DMS79 (cell line): ENCODE measurements at places on chromosomes 13 and 19.

DNA sequence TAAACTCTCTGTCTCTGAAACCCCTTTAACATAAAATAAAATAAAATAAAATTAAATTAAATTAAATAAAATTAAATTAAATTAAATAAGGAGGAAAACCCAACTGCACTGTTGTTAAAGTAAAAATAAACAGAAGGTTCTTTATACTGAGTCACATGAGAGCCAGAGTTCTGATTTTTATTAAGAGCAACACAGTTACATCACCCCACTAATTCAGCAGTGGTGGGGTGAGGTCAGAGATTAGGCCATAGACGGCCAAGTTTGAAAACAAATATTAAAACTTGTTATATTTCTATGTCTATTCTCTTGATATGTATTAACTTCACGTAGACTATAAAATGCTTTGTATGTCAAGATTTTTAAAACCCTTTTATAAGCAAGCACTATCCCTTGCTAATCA lies 59.5 kb downstream of the MYCBP2 start:
- DNase-seq = no peak

DNA sequence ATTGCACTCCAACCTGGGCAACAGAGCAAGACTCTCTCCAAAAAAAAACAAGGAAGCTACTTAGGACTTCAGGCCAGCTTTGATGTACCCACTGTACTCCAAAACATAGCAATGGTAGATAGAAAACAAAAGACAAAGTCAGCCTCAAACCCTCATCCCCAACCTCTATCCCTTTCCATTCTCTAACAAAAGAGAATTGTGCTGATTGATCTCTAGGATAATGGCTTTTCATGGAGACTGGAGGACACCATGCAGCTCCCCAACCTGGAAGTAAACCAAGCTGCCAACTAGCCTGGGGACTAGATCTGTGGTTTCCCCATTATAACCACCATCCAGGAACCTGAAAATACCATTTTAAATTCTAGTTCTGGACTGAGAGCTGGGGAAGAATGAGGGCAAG lies 4.3 kb upstream of the ZDHHC20 start:
- DNase-seq = no peak

GRCh38 chr13:102197193-102197592 lies 204.7 kb downstream of the FGF14 start:
- DNase-seq = no peak

DNA sequence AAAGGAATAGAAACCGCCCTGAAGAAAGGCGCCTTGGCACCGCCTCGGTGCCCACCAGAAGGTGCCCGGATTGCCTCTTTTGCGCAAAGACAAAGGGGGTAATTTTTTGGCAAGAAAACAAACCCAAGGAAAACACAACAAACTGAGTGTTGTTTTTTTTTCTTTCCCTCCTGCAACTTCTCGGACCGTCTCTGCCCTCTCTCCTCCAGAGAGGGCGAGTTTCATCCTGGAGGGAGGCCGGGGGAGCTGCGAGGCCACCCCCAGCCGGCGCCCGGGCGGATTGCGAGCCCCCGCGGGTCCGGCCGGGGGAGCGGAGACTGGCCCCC lies 2.3 kb downstream of the ZNF536 start:
- DNase-seq = no peak

DNA sequence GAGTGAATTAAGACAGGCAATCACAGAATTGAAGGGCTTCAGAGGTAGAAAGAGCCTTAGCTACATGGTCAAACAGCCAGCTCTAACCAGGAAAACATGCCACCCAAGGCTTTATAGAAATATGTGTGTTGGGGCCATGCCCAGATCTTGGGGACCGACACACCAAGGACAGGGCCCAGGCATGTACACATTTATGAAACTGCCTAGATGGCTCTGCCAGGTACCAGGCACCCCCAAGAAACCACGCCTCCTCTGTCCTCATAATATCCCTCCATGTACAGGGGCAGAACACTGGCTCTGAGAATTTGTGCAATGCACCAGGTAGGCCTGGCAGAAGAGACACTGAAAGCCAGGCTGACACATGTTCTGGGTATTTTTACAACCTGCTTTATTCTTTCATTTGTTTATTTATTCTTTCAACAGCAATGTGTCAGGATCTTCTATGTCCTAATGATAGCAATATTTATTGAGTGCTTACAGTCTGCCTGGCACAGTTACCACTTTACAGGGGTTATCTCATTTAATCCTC lies 137.9 kb upstream of the LSM14A start:
- no peak for DNase-seq

DNA sequence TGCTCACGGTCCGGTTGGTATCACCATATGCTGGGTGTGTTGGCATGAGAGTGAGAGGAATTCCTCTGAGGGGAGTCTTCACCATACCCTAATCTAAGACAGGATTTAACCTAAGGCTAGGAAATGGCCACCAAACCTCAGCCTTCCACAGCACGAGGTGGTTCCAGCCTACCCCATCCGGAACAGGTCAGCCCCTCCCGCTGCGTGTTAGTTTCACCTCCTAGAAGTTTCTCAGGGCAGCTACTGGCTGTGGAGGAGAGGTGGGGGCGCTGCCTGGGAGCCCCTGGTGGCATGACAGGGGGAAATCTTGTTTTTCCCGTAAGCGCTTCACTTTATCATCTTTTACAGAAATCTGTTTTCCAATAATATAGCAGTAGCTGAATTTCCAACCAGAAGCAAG lies 55.1 kb downstream of the RGCC start:
- DNase-seq = no peak
